MG63 (cell line): ENCODE measurements at places on chromosomes 7 and 10. TPM values are rescaled to one million over a fixed set of nuclear protein-coding genes. Genes with fewer than 3 reads are reported as not detected.
A peak's percentile ranks its signal among the peaks of the same experiment; 100 is the strongest.

NRP1 gene
- total RNA-seq = 0.99 and 1.6 TPM in 2 replicates

CYP26C1 gene
- total RNA-seq = not detected in 2 replicates

AGR3 gene
- total RNA-seq = not detected in 2 replicates

MBL2 gene
- total RNA-seq = not detected in 2 replicates

SLC25A28 gene
- total RNA-seq = 20.0 and 35.3 TPM in 2 replicates

COL26A1 gene
- total RNA-seq = 1.2 TPM in 1 of 2 replicates, not detected in the other

MYO1G gene
- total RNA-seq = 0.03 TPM in 1 of 2 replicates, not detected in the other

DNA sequence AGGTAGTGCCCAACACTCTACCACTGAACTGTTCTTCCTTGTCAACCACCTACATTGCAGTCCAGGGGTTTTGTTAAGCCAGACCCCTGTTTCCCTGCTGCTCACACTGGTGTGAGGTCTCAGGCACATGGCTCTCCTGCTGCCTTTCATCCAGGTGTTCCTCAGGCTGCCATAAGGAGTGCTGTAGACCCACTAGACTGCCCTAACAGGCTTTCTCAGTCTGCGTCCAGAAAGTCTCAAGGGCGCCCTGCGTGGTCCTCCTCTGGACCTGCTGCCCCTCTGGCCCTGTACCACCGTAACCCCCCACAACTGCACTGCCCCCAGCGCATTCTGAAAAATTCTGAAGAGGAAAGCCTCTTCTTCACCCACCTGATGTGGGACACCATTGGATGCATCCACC, 225.7 kb upstream of the ANKRD30A start:
- no peak for DNase-seq

DNA sequence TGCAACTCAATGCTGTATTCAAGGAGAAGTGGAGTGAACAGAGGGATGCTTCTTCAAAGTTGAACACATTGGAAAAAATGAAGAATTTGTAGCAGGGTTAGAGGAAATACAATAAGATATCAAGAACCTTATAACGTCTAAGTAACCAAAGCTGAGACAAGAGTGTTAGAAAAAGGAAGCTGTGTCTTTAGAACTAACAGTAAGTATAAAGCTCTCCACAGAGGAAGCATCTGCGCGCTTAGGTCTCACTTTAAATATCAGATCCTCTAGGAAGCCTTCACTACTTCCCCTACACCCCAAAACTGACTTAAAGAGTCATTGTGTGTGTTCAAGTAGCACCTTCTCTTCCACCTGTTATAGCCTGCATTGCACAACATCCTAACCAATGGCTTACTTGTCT, 43.0 kb downstream of the CH25H start:
- DNase-seq = no peak

GRCh38 chr7:104469166-104469820, 140.9 kb downstream of the LHFPL3 start:
- no peak for DNase-seq

DNA sequence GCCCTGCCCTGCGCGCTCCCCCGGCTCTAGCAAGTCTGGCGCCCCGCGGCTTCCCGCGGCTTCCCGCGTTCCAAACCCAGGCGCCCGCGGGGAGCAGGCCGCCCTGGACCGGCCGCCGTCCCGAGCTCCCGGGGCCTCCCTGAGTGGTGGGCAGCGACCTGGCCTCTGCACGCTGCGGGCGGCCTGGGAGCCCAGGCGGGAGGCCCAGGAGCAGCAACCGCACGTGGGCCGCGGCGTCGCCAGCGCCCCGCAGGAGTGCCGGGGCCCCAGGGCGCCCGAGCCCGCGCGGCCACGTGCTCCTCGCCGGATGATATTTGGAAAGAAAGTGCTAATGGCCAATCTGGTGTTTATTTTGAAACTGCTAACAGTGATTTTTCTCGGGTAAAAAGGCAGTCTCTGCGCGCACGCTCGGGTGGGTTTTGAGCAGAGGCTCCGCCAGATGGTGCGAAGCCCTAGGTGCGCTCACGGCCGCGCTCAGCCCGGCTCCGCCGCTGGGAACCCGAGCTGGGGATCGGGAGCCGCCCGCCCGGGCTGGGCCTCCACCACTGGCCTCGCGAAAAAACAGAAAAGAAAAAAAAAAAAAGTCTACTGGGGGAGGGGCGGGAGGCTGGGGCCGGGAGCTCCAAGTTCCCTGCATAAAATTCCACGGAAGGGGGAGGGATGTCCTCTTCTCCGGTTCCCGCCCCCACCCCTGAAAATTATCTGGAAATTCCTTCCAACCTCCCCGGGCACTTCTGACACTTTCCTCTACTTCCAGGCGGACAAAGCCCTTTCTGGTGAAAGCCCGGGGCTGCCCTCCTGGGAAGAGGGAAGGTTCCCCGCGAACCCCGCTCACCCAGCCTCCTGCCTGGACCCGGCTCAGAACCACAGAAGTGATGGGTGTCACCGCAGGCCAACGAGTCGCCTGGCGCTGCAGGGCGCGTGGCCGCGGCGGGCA, 4.3 kb downstream of the EBF3 start:
- DNase-seq = no peak

GRCh38 chr10:22874189-22874854, 53.5 kb upstream of the ARMC3 start:
- no peak for DNase-seq

GRCh38 chr7:98079891-98080648, 26.6 kb upstream of the LMTK2 start:
- DNase-seq = no peak

DNA sequence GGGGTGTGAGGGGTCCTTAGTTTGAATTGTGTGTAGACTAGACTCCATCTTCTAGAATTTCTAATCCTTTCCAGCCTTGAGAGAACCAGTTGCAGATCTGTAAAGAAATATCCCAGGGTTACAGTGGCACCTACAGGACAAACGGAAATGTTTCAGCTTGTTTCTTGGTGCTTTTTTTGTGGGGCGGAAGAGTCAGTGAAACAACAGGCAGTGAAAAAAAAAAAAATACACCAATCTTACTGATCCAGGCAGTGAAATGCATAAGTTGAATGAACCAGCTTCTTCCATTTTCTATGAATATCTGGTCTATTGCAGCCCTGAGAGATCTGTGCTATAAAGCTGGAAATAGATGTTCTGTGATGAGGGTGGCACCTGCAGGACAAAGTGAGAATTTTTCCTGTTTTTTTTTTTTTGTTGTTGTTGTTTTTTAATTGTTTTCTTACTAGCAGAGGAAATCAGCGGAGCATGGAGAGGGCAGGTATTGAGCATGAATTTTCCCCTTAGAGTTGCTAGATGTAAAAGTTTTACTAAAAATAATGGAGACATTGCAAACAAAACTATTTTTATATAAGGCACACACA, 81.9 kb upstream of the DYNC1I1 start:
- DNase-seq = peak; percentile 2

- peak; percentile 45 for DNase-seq
Measured at GRCh38 chr7:22666732-22667131, 60.3 kb upstream of the IL6 start.

DNA sequence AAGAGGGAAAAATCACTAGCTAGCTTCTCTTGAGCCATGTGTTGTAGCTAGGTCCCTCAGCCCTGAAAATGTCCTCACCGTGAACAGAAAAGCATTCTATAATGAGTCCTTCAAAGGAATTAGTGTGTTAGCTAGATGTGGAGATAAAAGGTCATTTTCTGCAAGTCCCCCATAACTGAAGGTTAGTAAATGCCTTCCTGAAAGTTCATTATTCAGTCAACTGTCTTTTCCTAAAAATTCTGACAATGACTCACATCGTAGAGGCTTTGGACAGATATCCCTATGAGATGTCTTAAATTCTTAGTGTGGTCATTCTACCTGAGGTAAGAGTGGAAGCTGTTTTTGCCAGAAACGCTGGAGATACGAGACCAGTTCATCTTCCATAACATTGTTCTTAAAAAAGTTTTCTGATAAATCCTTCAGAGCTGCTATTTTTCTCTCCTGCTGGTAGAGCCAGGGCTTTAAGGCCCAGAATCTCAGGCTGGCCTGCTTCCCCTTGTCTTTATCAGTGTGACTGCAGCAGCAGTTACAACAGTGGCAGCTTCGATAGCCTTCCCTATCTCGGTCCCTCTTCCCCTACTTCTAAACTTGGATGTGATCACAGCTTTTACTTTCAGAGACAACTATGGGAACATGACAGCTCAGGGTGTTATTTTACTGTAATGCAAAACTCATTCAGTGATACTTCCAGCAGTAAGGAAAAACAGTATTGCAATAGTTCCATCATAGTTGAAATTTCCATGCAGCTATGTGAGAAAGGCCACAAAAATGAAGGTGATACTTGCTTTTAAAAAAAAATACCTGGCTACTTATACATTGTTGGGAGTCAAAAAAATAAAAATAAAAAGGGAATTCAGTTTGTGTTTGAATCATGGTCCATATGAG, 37.3 kb upstream of the PRKAR2B start:
- no peak for DNase-seq

DNA sequence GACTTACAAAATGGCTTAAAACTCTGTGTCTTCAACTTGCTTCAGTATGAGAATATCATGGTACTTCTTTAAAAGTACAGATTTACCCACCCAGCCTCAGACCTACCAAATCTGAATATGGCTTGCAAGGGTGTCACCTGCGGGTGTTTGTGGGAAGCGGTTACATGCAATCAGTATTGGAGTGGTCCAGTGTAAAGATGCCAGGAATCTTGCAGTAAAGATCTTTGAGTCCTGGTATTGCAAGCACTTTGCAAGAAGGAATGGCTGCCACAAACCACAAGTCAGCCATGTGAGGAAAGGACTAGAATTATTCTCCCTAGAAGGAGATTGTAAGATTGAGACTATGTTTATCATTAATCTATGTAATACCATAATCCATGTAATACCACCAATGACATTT, 115.1 kb downstream of the PON1 start:
- DNase-seq = no peak

DNA sequence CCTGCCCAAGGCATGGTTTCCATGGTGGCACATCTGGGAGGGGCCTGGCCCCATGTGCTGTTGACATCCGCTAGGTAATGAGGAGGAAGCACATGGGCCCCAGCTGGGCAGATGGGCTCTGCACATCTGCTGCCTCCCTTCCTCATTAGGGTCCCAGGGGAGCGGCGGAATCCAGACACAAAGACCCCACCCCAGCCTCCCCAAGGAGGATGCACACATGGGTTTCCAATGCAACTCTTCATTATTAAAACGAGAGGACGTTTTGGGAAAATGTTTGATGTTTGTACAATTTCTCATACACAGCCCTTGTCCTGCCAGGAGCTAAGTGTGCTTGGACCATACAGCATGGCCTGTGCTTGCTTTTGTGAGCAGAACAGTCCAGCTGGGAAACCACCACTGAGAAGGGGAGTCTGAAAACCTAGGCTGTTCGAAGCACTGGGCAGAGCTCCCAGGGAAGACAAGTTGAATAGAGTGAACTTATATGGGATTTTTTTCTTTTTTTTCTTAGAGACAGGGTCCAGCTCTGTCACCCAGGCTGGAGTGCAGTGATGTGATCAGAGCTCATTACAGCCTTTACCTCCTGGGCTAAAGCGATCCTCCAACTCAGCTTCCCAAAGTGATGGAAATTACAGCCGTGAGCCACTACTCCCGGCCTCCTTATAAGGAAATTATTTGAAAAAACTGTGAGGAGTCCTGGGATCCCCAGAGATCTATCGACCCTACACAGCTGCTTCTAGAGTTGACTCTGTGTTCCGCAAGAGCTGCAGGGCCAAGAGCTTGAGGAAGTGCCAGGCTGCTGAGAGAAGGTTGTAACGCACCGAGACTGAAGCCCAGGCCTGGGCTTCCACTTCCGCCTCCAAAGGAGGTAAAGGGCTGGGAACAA, 23.4 kb downstream of the FAM107B start:
- DNase-seq = no peak

DNA sequence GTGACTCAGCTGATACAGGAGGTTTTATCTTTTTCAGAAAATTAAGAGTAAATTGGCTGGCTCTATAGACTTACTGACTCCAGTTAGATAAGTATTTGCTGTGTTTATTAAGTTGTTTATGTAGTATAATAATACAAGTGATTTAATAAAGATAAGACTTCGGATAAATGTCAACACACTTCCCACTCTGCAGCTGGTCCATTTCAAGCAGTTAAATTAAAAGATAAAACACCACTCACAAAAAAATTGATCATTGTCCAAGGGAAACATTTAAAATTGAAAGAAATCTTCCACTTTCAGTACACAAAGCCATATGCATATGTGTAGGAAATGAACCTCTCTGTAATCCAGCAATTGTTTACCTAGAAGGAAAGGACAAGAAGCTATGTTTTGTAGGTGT, 106.1 kb upstream of the SP8 start:
- DNase-seq = no peak

- no peak for DNase-seq
Measured at GRCh38 chr10:132537684-132538001, at the start of gene INPP5A. TSS of gene INPP5A (plus strand) at chr10:132537787. CDS start at chr10:132538097, 310 bp downstream.

- DNase-seq = peak; percentile 62
Measured at GRCh38 chr7:8065356-8065813, 96.8 kb downstream of the GLCCI1 start.

DNA sequence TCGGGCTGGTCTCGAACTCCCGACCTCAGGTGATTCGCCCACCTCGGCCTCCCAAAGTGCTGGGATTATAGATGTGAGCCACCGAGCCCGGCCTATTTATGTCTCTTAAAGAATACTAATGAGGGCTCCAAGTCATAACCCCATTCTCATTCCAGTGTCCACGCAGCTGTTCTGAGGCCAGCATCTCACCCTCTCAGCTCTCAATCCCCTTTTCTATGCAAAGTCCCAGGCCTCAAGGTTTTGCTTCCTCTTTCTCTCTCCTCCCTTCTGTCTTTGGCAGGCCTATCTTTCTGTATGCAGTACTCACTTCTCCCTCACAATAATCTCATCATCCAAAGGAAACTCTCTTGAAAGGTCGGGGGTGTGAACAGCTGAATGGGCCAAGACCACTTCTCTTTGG, 28.0 kb upstream of the VSIR start:
- no peak for DNase-seq

DNA sequence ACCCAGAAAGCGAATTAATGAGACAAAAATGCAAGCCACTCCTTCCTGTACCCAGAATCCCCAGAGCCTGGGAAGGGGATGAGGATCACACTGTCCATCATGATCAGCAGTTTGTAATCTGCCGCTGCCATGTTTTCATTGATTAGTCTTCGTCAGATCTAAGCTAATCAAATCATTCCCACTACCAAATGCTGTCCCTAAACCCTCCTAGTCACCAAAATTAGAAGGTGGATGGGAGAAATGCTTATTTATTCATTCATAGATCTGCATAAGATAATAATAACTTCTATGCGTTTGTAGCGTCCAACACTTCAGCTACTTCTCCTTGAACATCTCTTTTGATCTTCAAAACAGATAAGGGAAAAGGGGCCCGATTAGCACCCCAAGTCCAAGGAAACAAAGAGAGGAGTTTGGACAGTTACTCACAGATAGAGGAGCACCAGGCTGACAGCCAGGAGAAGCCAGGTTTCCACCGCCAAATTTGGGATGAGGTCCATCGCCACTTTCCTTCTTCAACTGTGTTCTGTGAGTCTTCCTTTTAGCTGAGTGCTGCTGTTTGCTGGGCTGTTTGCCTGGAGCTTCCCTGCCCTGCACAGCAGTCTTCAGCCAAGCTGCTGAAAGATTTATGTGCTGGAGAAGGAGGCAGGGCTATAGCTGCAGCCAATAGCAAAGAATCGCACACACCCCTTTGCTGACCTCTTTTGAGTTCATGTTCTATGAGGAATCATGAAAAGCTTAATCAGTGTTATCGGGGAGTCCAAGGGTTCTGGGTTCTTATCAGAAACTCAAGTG, at the start of gene CYP3A5:
Gene CYP3A5 (minus strand): TSS at position 597 of the 792 bp plus-strand sequence. CDS start 100 bp downstream, at position 497.
- peak; percentile 54 for DNase-seq
